ENCODE measurements at places on chromosomes 5 and 9. TPM values are rescaled to one million over a fixed set of nuclear protein-coding genes. Genes with fewer than 3 reads are reported as not detected.

GRCh38 chr5:26192486-26192885, 845.9 kb downstream of the CDH9 start:
- no peaks in the 10 kb centered on the region for H3K4me1 ChIP-seq
- H3K36me3 ChIP-seq = no peaks in the 10 kb centered on the region
- H3K4me3 ChIP-seq = no peak overlapping the region
- no peaks in the 10 kb centered on the region for H3K27me3 ChIP-seq

DNA sequence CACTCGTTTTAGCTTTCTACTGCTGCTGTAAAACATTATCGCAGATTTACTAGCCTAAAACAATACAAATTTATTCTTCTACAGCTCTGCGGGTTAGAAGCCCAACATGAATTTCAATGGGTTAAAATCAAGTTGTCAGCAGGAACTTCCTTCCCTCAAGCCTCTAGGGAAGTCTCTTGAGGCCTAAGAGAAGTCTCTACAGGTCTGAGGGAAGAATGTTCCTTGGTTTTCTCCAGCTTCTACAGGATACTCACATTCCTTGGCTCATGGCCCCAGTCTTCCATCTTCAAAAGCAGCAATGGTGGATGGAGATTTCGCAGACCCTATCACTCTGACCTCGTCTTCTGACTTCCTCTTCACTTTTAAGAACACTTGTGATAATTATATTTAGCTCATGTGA, 21.6 kb upstream of the SSBP2 start:
- H3K4me3 ChIP-seq = no peak overlapping the region
- H3K4me1 ChIP-seq = no peaks in the 10 kb centered on the region
- H3K27ac ChIP-seq = no peak overlapping the region
- no peaks in the 10 kb centered on the region for H3K27me3 ChIP-seq

DNA sequence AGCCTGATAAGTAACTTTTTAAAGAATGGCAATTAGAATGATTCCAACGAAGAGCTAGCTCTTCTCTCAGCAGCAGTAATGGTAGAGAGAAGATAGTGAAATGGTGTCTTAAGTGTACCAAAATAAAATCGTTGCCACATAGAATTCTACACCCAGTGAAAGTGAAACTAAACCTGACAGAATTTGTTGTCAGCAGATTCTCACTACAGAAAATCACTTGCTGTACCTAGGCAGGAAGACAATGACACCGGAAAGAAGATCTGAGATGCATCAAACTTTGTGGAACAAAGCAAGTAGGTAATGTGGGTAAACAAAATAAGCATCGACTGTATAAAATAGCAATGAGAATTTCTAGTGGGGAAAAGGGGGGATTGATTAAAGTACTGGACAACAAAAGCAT, 20.7 kb upstream of the EBF1 start:
- peaks cover 22% of the 10 kb centered on the region for H3K4me1 ChIP-seq
- peaks cover 1% of the 10 kb centered on the region for H3K36me3 ChIP-seq
- peak overlapping the region; percentile 47 for H3K4me3 ChIP-seq
- no peak for DNase-seq
- H3K27me3 ChIP-seq = peaks cover 16% of the 10 kb centered on the region

GRCh38 chr5:26121338-26121737, 917.0 kb downstream of the CDH9 start:
- no peaks in the 10 kb centered on the region for H3K4me1 ChIP-seq
- DNase-seq = no peak
- H3K4me3 ChIP-seq = no peak overlapping the region
- H3K27me3 ChIP-seq = no peaks in the 10 kb centered on the region

DNA sequence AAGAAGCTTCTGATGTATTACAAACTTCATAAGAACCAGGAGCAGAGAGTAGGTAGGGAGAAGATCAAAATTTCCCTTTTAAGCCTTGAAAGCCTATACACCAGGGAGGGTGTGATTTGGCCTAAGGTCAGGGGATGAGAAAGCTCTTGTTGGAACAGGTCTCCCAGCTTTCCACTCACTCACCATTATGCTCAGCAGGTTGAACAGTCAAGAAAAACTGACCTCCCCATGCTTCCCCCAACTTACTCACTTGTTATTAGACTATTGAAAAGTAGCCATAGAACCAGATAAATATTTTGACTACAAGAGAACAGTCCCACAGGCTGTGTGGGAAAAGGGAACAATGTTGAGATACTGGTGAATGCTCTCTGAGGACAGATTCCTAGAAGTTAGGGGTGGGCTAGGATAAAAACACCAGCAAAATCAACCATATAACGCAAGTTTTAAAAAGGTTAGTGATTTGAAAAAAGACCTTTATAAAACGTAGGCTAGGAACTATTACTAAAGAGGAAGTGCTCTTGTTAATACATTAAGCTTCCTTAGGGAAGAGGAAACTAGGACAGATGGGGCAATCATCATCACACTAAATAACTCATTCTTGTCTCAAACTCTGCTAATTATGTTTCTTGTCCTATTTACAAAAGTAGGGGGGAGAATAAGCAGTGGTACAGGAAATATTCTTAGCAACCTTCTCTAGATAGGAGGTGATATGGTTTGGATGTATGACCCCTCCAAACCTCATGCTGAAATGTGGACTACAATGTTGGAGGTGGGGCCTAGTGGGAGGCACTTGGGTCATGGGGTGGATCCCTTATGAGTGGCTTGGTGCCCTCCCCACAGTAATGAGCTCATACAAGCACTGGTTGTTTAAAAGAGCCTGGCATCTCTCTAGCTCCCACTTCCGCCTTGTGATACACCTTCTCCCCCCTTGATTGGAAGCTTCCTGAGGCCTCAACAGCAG, 31.0 kb downstream of the PCDHGC5 start:
- peaks cover 81% of the 10 kb centered on the region for H3K36me3 ChIP-seq
- no peak for DNase-seq
- H3K4me3 ChIP-seq = no peak overlapping the region
- peaks cover 25% of the 10 kb centered on the region for H3K4me1 ChIP-seq
- H3K27ac ChIP-seq = no peak overlapping the region

Gene IL13
- 119 TPM for total RNA-seq

GRCh38 chr5:116411101-116411571, 163.5 kb downstream of the SEMA6A start:
- H3K27ac ChIP-seq = no peak overlapping the region
- no peak overlapping the region for H3K4me3 ChIP-seq
- no peaks in the 10 kb centered on the region for H3K4me1 ChIP-seq
- H3K36me3 ChIP-seq = no peaks in the 10 kb centered on the region
- DNase-seq = no peak

Gene CLIC3
- total RNA-seq = 7.8 TPM

Gene GBGT1
- 3.9 TPM for total RNA-seq

GRCh38 chr9:87451149-87451548, 46.5 kb upstream of the DAPK1 start:
- no peak for DNase-seq
- no peak overlapping the region for H3K4me3 ChIP-seq
- no peaks in the 10 kb centered on the region for H3K27me3 ChIP-seq
- H3K36me3 ChIP-seq = no peaks in the 10 kb centered on the region
- H3K4me1 ChIP-seq = no peaks in the 10 kb centered on the region

DNA sequence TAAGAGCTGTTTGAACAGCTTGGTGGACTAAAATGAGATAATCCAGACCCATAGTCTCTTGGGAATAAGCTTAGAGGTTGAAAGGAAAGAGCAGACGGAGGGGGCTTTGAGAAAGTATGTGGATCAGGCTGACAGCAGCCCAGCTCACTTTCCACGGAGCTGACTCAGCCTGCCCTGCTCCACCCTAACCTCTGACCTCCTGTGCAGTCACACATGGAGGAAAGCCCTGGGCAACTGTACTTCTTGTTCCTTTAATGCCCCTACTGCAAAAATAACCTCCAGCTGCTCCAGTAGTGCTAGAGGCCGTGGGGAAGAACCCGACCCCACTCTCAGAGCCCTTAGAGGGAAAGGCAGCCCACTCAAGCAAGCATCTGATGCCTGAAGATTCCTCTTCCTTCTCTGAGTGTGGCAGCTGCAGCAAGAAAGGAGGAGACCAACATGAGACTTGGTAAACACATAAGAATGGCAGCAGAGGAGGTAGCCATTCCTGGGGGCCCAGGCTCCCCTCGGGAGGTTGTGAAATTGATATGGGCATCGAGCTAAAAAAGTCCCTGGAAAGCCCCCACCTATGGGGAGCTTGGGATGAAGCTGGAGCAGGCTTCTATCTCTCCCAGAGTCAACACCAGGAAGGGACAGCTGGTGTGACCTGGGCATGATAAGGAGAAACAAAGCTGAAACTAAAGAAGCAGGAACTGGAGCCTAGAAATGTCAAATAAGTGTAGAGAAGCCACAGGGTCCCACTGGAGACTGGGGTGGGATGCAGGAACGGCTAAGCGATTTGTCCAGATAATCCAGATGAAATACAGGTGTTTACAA, 204.3 kb downstream of the PIK3R1 start:
- H3K4me1 ChIP-seq = peaks cover 28% of the 10 kb centered on the region
- no peaks in the 10 kb centered on the region for H3K36me3 ChIP-seq
- no peak overlapping the region for H3K4me3 ChIP-seq
- DNase-seq = no peak
- H3K27me3 ChIP-seq = peaks cover 5% of the 10 kb centered on the region
- no peak overlapping the region for H3K27ac ChIP-seq

- peak overlapping the region; percentile 88 for H3K4me3 ChIP-seq
- peaks cover 30% of the 10 kb centered on the region for H3K4me1 ChIP-seq
- H3K27me3 ChIP-seq = no peaks in the 10 kb centered on the region
- no peak for DNase-seq
Observed at GRCh38 chr9:35603506-35603985, 1.5 kb upstream of the TESK1 start.

- no peak for DNase-seq
- no peaks in the 10 kb centered on the region for H3K4me1 ChIP-seq
- no peaks in the 10 kb centered on the region for H3K36me3 ChIP-seq
- H3K4me3 ChIP-seq = no peak overlapping the region
- H3K27me3 ChIP-seq = no peaks in the 10 kb centered on the region
- H3K27ac ChIP-seq = no peak overlapping the region
Observed at GRCh38 chr5:166750376-166750775, 1541.1 kb upstream of the WWC1 start.

- no peak overlapping the region for H3K27ac ChIP-seq
- H3K4me1 ChIP-seq = no peaks in the 10 kb centered on the region
- peaks cover 6% of the 10 kb centered on the region for H3K27me3 ChIP-seq
- no peak for DNase-seq
Observed at GRCh38 chr5:160293901-160294561, 18.3 kb downstream of the CCNJL start.

GRCh38 chr5:136424835-136425584, 59.7 kb upstream of the TRPC7 start:
- no peak overlapping the region for H3K27ac ChIP-seq
- peak; percentile 66 for DNase-seq
- peaks cover 3% of the 10 kb centered on the region for H3K27me3 ChIP-seq
- no peaks in the 10 kb centered on the region for H3K36me3 ChIP-seq
- no peak overlapping the region for H3K4me3 ChIP-seq

DNA sequence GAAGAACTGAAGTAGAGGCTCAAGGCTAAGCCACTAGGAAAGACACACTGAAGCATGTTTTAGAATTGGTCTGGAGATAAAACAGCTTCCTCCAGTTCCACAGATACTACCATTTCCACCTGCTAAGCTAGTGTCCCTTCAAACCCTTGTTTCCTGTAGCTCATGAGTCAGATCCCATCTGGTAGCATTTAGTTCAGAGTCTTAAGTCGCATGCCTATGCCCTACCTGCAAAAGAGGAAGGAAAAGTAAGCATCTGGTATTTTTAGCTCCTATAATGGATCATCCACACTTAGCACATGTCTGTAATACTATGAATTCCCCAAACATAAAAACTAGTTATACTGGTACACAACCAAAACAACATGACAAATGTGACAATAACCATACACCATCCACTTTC, 92.1 kb downstream of the CDKN2A start:
- no peak overlapping the region for H3K27ac ChIP-seq
- DNase-seq = no peak
- peaks cover 10% of the 10 kb centered on the region for H3K4me1 ChIP-seq
- peaks cover 7% of the 10 kb centered on the region for H3K36me3 ChIP-seq

DNA sequence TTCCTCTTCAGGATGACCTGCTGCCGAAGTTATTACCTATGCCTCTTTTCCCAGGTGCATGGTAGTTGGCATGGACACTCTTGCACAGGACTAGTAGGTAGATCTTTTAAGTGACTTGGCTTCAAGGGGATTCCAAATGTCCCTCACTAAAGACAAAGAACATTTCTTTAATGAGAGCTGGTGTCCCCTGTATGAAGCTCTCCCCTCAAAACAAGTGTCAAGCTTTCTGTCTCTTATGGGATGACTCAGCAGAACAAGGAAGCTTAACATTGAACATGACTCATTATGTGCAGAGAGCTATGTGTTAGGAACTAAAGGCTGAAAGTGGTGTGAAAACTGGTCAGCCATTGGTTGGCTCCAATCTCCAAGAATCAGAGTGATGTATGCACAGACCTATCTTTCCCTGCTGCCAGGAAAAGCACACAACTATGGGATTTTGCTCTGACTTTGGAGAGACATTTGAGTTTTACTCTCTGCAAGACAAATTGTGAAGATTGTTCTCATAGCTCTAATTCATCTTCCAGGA, 120.5 kb downstream of the PRDM6 start:
- peaks cover 6% of the 10 kb centered on the region for H3K27me3 ChIP-seq
- H3K4me3 ChIP-seq = no peak overlapping the region
- no peaks in the 10 kb centered on the region for H3K4me1 ChIP-seq
- H3K36me3 ChIP-seq = no peaks in the 10 kb centered on the region

DNA sequence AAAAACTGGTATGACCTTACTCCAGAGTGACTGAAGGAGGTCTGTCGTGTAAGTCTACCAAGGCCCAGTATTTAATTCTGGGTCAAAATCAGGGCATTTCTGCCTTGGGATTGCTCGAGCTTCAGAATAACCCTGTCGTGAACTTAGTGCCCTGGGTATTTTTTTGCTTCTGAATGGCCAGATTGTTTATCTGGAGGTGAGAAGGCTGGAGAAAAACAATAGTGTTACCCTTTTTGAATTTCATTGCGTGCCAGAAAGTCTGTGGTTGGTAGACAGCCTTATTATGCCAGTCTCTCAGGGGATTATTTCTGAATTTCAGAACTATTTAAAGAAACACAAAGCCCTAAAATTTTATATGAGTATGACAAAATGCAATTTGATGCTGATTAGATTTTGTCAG, 323.4 kb downstream of the CSNK1G3 start:
- no peak overlapping the region for H3K27ac ChIP-seq
- H3K4me3 ChIP-seq = no peak overlapping the region
- no peaks in the 10 kb centered on the region for H3K27me3 ChIP-seq
- H3K4me1 ChIP-seq = no peaks in the 10 kb centered on the region
- DNase-seq = no peak

DNA sequence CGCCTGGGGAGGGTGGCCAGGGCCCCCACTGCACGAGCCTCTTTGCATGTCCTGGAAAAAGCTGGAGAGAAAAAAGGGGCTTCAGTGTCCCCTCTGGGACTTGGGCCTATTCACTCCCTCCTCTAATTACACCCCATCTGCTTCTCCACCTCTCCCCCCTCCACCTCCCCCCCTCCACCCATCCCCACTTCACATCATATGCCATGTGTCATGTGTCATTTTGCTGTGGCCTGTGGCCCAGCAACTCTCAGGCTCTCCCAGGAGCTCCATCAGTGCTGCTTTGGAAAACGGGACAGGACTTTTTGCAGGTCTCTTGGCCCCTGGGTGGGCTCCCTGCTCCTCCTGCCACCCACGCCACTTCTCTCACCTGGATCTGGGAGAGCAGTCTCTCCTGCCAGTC, 68.7 kb downstream of the NTNG2 start:
- H3K4me1 ChIP-seq = peaks cover 2% of the 10 kb centered on the region
- no peak for DNase-seq
- H3K27me3 ChIP-seq = peaks cover 4% of the 10 kb centered on the region
- no peaks in the 10 kb centered on the region for H3K36me3 ChIP-seq

- DNase-seq = no peak
- peaks cover 56% of the 10 kb centered on the region for H3K4me1 ChIP-seq
- H3K36me3 ChIP-seq = peaks cover 27% of the 10 kb centered on the region
Observed at GRCh38 chr5:76717222-76718083, 1.5 kb downstream of the F2R start.
